A375 (cell line): ENCODE measurements at places on chromosomes 3 and 15. TPM values are rescaled to one million over a fixed set of nuclear protein-coding genes. Genes with fewer than 3 reads are reported as not detected.

The CHAC1 gene
- 52.0 and 66.8 TPM in 2 replicates for total RNA-seq

The SERINC4 gene
- 0.08 and 0.23 TPM in 2 replicates for total RNA-seq

The MESP2 gene
- total RNA-seq, result 0.74 and 0.98 TPM in 2 replicates

The GOLGA6A gene
- 2.4 TPM in 1 of 2 replicates, not detected in the other for total RNA-seq

The GOLGA6L7 gene
- not detected in 2 replicates for total RNA-seq

The KCNH8 gene
- 0.72 and 0.79 TPM in 2 replicates for total RNA-seq

The ACSBG1 gene
- total RNA-seq, result 0.19 TPM in 1 of 2 replicates, not detected in the other

The TGM5 gene
- 0.66 TPM in 1 of 2 replicates, not detected in the other for total RNA-seq

The BOC gene
- total RNA-seq, result 2.5 and 3.8 TPM in 2 replicates

The STAB1 gene
- total RNA-seq, result 0.15 TPM in 1 of 2 replicates, not detected in the other

The GRK7 gene
- not detected in 2 replicates for total RNA-seq

The SPINK8 gene
- total RNA-seq, result not detected in 2 replicates

The PARP3 gene
- total RNA-seq, result 29.2 and 39.1 TPM in 2 replicates

The MYO5A gene
- total RNA-seq, result 34.3 and 50.1 TPM in 2 replicates

The CAPN3 gene
- 0.08 and 1.6 TPM in 2 replicates for total RNA-seq

The SLC12A1 gene
- total RNA-seq, result not detected in 2 replicates

The SEMA6D gene
- total RNA-seq, result 0.60 and 0.64 TPM in 2 replicates

The LNP1 gene
- 2.9 and 3.8 TPM in 2 replicates for total RNA-seq

The HCLS1 gene
- 0.45 TPM in 1 of 2 replicates, not detected in the other for total RNA-seq

The SGO1 gene
- total RNA-seq, result 12.1 and 14.6 TPM in 2 replicates

The CGNL1 gene
- total RNA-seq, result 0.08 TPM in 2 replicates

The NLGN1 gene
- total RNA-seq, result 9.2 and 12.6 TPM in 2 replicates

The PIGX gene
- total RNA-seq, result 20.4 and 25.8 TPM in 2 replicates

The ECE2 gene
- total RNA-seq, result not detected in 2 replicates

The GPR171 gene
- total RNA-seq, result not detected in 2 replicates

The PCOLCE2 gene
- total RNA-seq, result 9.6 and 10.8 TPM in 2 replicates

The ACAN gene
- total RNA-seq, result 0.29 and 1.5 TPM in 2 replicates

The DNAJC13 gene
- total RNA-seq, result 24.0 and 28.0 TPM in 2 replicates

The SNAPC5 gene
- 61.2 and 64.7 TPM in 2 replicates for total RNA-seq

The BCHE gene
- total RNA-seq, result 2.9 and 3.4 TPM in 2 replicates

The ACKR2 gene
- not detected in 2 replicates for total RNA-seq

The GPR149 gene
- not detected in 2 replicates for total RNA-seq

The C3orf49 gene
- total RNA-seq, result not detected in 2 replicates

The GOLGA6D gene
- not detected in 2 replicates for total RNA-seq

The TMEM266 gene
- 0.30 TPM in 1 of 2 replicates, not detected in the other for total RNA-seq

The PTPRG gene
- 28.0 and 31.0 TPM in 2 replicates for total RNA-seq

The THAP10 gene
- 2.2 and 3.7 TPM in 2 replicates for total RNA-seq

The IL5RA gene
- total RNA-seq, result not detected in 2 replicates

The SOX14 gene
- total RNA-seq, result not detected in 2 replicates

The POLQ gene
- total RNA-seq, result 10.4 and 13.3 TPM in 2 replicates

The SUCNR1 gene
- not detected in 2 replicates for total RNA-seq

The TERC gene
- total RNA-seq, result 10.9 and 21.8 TPM in 2 replicates

The GOLGA8T gene
- total RNA-seq, result not detected in 2 replicates
